ENCODE measurements at places on chromosomes 3 and 15.

GRCh38 chr15:80834402-80834801 lies 55.2 kb downstream of the CEMIP start:
- DNase-seq = no peak

- no peak for DNase-seq
Observed at GRCh38 chr3:100221159-100221558, 39.6 kb upstream of the TBC1D23 start.

DNA sequence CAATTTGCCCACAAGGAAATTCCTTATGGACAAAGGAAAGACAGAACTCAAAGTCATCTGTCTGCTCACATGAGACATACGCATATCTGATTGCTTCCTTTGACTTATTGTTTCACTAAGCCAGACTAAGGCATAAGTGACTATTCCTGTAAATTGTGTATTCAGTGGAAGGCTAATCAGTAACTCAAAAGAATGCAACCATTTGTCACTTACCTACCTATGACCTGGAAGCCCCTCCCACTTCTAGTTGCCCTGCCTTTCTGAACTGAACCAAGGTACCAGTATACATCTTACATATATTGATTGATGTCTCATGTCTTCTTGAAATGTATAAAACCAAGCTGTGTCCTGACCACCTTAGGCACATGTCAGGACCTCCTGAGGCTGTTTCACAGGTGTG lies 53.5 kb upstream of the PROK2 start:
- no peak for DNase-seq

- DNase-seq = no peak
Observed at GRCh38 chr15:80565988-80566387, 129.1 kb upstream of the ABHD17C start.

DNA sequence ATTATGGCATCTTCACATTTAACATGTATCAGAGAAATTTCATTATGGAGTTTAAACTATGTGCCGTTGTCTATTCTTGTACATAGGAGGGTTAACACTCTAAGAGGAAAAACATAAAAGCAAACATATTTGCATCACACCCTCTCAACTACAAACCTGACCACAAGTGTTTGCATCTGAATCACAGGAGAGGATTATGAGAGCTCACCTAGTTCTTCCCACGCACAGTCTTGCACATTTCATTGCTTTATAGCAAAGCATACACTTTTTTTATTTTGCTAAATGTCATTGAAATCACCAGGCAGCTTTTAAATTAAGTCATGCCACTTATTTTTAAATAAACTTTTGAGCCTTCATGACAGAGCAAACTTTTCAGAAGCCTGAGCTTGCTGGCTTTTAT lies 12.5 kb downstream of the TRAT1 start:
- DNase-seq = no peak

DNA sequence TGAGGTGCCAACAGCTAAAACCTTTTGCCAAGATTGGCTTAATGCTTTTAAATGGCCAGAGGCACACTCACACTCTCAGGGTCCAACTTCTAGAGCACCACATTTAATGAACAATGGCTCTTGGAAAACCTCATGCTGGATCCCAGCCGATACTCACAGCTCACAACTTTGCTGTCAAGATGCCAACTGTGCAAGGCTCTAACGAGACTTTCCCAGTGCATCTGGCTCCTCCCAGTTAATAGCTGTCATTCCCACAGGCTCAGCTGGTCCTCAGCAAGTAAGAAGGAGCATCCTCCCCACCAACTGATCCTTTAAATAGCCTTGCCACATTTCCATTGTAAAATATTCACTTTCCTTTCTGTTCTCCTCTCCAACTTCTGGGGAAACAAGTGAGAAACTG lies 20.3 kb upstream of the FRMD4B start:
- no peak for DNase-seq

GRCh38 chr3:10738688-10739372 lies 77.2 kb upstream of the SLC6A11 start:
- DNase-seq = peak; percentile 57

- DNase-seq = no peak
Observed at GRCh38 chr15:35771746-35772442, 225.9 kb upstream of the DPH6 start.

DNA sequence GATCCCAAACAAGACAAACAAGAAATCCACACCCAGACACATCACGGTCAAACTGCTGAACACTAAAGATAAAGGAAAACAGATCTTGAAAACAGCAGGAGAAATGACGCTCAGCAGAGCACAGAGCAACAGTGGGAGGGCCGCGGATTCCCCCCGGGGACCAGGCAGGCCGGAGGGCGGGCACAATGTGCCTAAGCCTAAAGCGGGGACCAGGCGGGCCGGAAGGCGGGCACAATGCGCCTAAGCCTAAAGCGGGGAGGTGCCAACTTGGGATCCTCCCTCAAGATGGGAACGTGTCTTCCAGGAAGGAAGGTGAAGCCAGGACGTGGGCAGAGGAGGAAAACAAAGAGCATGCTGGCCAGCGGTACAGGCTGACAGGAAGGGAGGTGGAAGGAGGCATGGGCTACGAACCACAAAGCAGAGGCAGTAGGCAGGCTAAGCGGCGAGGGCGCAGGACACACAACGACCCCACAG lies 31.1 kb downstream of the CYFIP1 start:
- no peak for DNase-seq

DNA sequence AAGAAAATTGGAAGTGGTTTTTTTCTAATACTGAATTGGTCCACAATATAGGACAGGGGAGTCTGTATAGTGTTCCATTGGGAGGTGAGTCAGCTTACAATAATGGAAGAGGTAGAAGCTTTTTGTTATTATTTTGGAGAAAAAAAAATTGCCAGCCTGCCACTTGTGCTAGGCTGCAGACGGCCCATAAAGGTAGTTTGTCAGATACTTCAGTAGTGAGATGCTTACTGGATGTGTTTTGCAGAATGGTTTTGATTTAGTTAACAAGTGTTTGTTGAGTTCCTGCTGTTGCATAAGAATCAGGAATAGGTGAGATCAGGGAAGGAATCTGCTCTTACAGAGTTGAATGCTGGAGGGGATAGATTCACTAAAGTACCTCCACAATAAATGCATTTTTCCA lies 1.0 kb downstream of the DTWD1 start:
- DNase-seq = no peak

GRCh38 chr3:13134166-13134878 lies 61.1 kb upstream of the IQSEC1 start:
- DNase-seq = no peak

DNA sequence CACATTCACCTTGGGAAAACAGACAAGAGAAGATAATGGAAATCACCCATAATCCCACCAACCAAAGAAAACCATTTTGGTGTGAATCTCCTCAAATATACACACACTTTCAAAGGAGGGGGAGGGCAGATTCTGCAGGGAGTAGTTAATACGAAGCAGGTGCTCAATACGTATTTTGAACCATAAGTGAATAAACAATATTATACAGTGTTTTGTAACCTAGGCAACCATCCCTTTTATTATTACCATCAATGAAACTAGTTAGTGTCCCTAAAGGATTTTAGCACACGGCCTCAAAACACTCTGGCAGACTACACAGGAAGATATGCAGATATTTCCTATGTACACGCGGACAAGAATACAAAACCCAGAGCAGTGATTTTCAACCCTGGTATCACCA lies 6.1 kb downstream of the OSBPL10 start:
- no peak for DNase-seq

DNA sequence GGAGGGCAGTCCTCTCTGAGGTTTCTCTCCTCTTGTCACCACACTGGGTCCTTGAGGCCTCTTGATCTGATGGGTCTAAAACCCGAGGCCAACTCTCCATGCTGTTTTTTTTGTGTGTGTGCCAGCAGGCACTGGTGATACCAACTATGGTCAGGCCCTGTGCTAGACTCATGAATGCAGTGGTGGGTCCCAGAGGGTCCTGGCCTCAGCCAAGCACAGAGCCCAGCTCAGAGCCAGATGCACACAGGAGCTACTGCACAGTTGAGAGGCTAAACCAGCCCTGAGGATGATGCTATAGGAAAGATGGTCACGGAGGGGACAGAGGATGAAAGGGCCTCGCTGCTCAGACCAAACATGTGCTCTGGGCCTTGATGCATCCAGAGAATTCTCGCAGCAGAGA lies 33.5 kb downstream of the RAB6B start:
- no peak for DNase-seq

- no peak for DNase-seq
Observed at GRCh38 chr3:118766306-118766669, 268.4 kb downstream of the IGSF11 start.

- DNase-seq = no peak
Observed at GRCh38 chr3:189210251-189210770, 38.5 kb downstream of the TPRG1 start.

GRCh38 chr3:50230794-50231125 lies 5.2 kb upstream of the GNAI2 start:
- no peak for DNase-seq

GRCh38 chr15:92682741-92683510 lies 27.4 kb upstream of the FAM174B start:
- DNase-seq = no peak

GRCh38 chr3:193621127-193621526 lies 28.1 kb downstream of the OPA1 start:
- no peak for DNase-seq

- DNase-seq = no peak
Observed at GRCh38 chr3:188827576-188827975, 344.2 kb upstream of the TPRG1 start.

- no peak for DNase-seq
Observed at GRCh38 chr3:153767601-153768560, 353.3 kb upstream of the ARHGEF26 start.

GRCh38 chr3:3772920-3773319 lies 26.3 kb upstream of the LRRN1 start:
- DNase-seq = no peak

DNA sequence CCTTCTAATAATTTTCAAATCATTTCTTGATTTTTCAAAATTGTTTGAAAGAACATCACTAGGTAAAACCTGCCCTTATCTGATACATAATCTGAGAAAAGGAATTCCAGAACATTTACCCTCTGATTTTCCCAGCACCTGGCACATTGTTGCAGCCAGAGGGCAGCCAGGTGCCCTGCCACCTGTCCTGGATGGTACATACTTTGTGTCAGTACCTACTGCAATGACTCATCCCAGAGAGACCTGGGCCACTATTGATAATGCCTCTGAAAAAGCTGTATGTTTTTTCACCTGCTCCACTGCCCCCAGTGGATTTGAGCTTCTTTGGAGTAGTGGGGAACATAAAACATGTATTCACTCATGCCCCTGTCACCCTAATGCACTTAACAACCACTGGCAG lies 648.9 kb upstream of the GBE1 start:
- no peak for DNase-seq

DNA sequence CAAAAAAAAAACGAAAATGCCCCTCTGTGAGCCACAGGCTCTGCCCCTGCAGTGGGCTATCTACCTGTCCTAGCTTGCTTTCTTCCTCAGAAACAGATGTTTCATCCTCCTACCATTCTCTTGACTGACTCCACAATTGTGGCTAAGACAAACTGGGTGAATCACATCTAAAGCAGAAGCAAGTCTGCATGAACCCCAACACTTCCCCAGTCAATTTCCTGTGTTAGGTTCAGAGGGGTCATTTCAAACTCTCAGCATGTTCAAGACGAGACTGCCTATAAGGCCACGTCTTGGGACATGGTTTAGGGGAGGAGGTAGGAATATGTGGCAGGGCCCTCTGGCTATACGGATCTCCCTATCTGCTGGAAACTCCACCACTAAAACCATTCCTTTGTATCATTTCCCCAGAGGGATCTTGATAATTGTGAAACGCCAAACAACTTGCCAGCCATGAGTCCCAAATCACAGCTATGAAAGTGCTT lies 28.6 kb upstream of the ANKDD1A start:
- no peak for DNase-seq

DNA sequence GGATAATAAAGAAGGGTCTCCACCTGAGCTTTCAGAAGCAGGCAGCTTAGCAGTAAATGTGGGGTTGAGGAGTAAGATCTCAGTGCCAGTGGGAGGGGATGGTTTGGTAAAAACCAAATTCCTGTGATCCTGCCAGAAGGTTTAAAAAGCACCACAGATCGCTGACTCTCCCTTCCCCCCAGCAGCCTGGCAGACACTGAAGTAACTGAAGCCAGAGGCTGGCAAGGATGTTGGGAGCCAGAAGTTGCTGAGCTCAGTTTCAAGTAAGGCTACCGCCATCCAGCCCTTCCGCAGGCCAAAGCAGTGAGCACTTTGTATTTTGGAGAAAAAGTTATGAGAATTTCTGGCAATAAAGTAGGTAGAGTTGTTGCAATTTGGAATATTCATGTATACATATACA lies 246.4 kb downstream of the ZNF621 start:
- DNase-seq = no peak

- DNase-seq = no peak
Observed at GRCh38 chr3:94115482-94115881, 52.6 kb downstream of the NSUN3 start.

DNA sequence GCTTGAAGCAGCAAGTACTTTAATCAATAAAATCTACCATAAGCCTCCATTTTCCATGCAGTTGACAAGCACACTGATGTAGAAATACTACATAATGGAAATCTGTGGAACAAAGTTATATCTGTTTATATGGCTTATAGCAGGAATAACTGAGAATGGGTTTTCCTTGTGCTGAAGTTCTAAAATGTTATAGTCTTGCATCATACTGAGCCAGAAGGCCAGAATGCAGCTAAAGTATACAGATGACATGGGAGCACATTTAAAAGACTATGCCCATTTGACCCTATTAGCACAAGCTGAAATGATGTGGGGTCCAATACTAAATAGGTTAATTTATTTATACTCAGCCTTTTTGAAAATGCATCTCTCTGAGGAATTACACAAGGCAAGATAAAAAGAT lies 25.1 kb downstream of the SLC24A5 start:
- DNase-seq = no peak

DNA sequence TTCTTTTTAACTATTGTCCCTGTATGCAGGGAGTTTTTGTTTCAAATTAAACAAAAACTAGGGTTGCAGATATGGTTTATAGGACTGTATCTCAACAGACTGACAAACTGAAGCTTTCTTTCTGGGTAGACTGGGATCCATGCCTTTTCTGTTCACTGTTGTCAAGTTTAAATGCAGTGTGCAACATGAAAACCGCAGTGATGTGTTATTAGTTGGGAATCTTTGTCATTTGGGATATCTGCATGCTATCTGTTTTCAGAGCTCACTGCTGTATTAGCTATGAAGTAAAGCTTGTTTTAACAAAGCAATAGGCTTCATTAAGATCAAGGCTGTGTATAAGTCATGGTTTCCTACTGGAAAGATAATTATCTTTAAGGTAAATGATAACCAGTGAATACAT lies 21.4 kb upstream of the MCF2L2 start:
- DNase-seq = no peak

DNA sequence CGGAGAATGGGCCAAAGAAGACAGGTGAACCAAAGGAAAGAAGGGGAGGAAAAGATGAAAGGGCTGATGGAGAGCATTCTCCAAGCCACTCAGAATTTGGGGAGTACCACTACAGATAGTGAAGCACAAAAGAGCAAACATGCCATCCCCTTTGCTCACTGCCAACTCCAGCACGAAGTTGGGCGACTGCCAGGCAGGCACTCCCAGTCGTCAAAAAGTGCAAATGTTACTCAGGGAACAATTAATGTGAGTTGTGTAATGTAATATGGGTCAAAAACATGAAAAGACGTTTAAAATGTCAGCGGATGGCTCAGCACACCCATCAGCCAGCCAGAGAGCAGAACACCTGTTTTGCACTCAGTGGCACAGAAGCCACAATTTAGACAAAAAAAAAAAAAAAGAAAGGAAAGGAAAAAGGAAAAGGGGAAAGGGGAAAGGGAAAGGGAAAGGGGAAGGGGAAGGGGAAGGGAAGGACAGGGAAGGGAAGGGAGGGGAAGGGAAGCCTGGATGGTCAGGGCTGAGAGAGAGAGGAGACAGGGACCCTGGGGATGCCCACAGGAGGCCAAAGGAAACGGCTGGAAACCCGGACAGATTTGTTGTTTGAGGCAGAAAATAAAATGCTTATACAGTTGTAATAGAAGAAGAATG lies 82.7 kb downstream of the COL8A1 start:
- DNase-seq = no peak

All from effector CD8-positive, alpha-beta T cell (primary cell).